ENCODE measurements at places on chromosomes 6 and 20.
A peak's percentile ranks its signal among the peaks of the same experiment; 100 is the strongest.

GRCh38 chr20:22371843-22372242 is 212.5 kb downstream of the FOXA2 start:
- DNase-seq, result no peak

- no peak for DNase-seq
These were observed 483.4 kb upstream of the FLRT3 start for GRCh38 chr20:14820771-14821170.

- DNase-seq, result no peak
These were observed 218.6 kb upstream of the ZFP64 start for GRCh38 chr20:52410182-52410647.

DNA sequence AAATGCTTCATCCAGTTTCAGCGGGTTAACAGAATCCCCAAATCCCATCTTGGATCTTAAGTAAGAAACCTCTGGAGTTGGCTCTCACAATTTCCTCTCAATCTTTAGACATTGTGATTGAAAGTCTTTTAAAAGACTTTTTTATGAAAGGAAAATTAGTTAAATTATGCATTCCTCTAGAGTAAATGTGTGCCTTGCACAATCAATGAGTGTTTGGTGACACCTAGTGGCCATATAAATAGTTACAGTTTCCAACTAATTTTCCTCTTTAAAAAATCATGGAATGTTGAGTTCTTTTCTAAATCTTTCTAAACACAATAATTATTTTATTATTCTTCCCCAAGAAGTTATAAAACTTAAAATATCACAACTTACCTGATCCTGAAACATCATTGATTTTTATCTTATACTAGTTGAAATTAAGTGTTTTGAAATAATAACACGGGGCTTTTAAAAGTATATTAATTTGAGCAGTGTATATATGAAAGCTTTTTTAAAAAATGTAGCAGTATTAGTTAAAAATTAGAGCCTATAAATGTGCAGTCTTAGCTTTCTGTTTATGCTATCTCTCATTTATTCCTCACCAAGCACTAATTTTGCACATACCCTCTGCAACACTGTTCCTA is 66.4 kb downstream of the PKHD1 start:
- no peak for DNase-seq

DNA sequence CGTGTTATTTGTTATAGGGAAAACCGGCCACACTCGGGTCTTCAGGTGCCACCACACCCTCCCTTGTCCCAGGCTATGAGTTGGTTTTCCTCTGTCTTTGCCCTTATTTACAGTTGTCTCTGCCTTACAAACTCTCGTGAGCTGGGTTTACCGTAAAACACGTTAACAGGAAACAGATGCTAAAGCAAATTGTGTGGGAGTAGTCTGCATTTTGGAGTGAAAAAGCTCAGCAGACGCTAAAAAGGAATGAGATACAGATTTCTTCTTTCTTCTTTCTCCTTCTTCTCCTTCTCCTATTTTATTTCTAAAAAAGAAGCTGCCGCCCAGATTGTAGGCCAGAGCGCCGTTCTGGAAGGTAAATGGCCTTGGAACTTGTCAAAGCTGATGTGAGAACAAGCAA is 51.9 kb downstream of the APCDD1L start:
- no peak for DNase-seq

GRCh38 chr6:12012558-12013306 is 620 bp downstream of the HIVEP1 start:
- peak; percentile 57 for DNase-seq

GRCh38 chr6:105359419-105360370 is 43.2 kb downstream of the PREP start:
- no peak for DNase-seq

GRCh38 chr20:53224851-53225250 is 252.7 kb downstream of the TSHZ2 start:
- no peak for DNase-seq

DNA sequence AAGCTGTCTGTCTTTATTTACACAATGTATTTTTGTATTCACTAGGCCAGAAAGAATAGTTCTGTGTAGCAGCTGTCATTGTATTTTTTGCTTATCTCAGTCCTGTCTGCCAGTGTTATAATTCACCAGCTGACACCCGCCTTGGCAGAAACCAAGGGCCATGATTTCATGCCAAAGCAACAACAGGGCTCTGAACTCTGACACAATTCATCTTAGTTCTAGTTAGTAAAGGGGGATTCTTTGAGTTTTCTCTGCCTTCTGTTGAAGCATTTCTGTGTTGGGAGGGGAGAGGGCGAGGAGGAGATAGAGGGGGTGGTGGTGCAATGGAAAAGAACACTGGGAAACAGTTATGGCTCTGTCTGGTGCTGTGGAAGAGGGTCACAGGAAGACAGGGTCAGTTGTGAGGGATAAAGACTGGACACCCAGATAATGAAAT is 684.6 kb upstream of the MARCKS start:
- no peak for DNase-seq

- DNase-seq, result no peak
These were observed 33.8 kb upstream of the ECI2 start for GRCh38 chr6:4169028-4169789.

DNA sequence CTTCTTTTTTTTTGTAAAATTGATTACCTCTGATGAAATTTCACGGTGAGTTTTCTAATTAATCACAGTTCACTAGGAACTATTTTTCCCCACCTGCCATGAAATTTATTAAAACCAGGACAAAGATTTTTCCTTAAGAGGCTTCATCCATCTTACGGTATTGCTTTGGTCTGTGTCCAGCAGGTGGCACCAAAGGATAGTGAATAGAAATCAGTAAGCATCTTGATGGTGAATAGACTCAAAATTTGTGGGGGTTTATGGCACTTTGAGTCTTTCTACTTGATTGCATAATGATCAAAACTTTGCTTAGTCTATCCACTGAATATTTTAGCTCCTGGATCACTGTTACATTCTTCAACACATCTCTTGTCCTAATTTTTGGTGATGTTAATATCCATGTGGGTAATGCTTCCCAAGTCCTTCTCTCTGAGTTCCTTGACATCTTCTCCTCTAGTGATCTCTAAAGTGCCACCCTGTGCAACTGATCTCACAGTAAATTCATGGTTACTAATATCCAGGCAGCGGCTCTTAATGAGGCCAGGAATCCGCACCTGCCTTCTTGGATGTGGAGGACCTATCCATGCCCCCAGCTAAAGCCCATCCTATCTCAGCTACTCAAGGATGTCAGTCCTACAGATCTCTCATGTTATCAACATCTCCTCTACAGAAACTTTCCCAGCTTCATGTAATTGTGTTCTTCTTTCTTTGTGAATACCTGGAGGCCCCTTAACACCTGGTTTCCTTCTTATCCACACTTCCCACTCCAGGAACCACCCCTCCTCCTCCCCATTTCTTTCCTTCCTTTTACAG is 54.5 kb downstream of the STMND1 start:
- DNase-seq, result peak; percentile 42

GRCh38 chr20:34343458-34344211 is 19.4 kb upstream of the ITCH start:
- no peak for DNase-seq

- DNase-seq, result no peak
These were observed 89.2 kb downstream of the ARID1B start for GRCh38 chr6:156866220-156867015.

DNA sequence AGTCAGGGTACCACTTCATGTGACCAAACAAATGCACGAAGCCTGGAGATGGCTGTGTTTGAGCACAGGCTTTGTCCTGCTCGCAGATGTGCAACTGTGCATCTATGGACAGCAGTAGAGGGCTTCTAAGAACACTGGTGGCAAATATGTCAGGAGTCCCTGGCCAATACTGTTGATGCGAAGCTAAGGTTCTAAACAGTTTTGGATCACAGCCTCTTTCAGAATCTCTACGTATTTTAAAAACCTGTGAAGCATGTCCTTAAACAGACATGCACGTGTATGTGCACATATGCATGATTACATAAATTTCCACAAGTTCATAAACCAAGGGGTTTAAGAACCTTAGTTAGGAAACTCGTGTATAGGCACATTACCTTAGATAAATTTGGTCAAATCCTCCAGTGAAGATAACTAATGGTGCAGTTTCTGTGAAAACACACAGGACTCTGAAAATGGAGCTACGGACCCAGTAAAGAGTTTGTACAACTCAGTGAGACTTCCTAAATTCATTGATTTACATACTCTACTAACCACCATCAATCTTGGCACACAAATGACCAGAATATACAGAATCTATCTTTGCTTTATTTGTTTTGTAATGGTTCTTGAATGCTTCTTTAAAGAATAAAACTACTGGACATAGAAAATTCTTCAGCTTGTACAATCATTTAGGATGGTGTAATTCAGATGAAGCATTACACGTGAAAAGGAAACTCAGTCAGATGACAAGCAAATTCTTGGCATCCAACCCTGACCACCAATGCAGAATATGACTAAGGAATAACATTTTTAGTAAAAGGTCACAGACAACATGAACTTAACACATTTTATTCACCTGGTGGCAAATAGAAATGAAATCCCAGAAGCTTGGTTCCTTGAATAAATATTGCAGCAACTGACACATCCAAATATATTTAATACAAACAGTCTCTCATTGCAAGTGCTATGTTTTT is 27.4 kb downstream of the KCNQ5 start:
- no peak for DNase-seq

GRCh38 chr6:21341910-21342309 is 251.6 kb upstream of the SOX4 start:
- no peak for DNase-seq

DNA sequence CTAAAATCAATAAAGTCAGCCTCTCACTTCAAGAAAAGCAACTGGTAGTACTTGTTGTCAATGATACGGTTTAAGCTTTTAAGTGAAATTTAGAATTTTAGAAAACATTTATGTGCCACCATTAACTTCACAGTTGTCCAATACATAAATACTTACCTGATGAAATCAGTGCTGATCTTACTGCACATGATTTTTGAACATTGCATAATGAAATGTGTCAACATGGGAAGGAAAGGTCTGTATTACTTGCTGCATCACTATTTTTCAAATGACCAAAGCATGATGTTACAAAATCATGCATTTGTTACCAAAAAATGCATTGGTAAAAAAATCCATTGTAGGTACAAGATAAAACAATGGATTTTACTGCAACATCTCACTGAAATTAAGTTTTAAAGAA is 284.3 kb downstream of the EPM2A start:
- no peak for DNase-seq

GRCh38 chr20:39873286-39873685 is 815.8 kb downstream of the MAFB start:
- DNase-seq, result no peak

GRCh38 chr6:71033171-71033570 is 76.3 kb upstream of the B3GAT2 start:
- DNase-seq, result no peak

GRCh38 chr6:85129881-85130280 is 320.0 kb upstream of the NT5E start:
- DNase-seq, result no peak

GRCh38 chr20:23582293-23582692 is 14.0 kb upstream of the CST9L start:
- DNase-seq, result no peak

GRCh38 chr6:111031151-111031550 is 49.3 kb downstream of the RPF2 start:
- no peak for DNase-seq

DNA sequence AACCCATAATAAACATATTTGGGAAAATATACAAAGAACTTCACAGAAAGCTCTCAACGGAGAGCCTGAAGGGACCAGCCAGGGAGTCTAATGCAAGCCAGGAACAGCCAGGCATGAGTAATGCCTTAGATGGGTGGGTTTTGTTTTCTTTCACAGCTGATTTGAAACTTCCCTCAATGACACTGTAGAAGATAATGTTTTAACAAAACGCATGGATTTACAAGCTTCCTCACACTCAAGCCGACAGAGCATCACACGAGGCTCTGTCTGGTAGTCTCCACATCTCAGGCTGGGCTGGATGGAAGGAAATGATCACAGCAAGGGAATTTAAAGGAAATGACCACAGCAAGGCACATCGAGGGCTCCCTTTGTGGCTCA is 113.9 kb downstream of the GMPR start:
- DNase-seq, result no peak

DNA sequence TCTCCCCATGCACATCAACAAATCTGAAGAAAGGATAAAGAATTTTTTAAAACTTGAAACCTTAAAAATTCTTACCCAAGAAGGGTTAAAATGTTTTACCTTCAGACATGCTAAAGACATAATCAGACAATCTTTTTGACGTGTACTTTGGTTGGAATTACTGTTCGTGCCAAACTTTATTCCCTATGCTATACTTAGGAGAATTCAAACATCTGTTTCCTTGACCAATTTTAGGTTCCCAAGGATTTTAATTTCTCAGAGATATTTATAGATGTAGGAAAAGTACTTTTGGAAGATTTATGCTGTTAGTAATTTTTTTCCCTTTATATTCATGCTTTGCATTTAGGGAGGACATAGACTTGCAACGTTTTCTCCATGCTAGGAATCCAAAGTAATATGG is 108.4 kb downstream of the AFG1L start:
- DNase-seq, result no peak

- DNase-seq, result no peak
These were observed 76.8 kb downstream of the MAFB start for GRCh38 chr20:40612247-40612646.

DNA sequence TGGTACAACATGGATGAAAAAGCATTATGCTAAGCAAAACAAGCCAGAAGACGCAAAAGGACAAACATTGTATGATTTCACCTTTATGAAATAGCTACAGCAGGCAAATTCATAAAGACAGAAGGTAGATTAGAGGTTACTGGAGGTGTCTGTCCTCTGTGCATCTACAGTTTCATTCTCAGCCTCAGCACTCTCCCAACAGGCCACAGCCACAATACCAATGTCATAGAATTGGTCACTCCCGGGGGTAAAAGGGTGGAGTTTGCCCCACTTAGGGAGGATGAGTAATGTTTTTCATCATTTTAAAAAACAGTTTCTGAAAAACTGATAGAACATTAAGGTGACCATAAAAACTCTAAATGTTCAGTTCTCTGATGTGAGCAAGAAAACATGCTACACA is 17.2 kb upstream of the TMX4 start:
- DNase-seq, result no peak

GRCh38 chr6:5936140-5936539 is 70.6 kb downstream of the NRN1 start:
- DNase-seq, result no peak

DNA sequence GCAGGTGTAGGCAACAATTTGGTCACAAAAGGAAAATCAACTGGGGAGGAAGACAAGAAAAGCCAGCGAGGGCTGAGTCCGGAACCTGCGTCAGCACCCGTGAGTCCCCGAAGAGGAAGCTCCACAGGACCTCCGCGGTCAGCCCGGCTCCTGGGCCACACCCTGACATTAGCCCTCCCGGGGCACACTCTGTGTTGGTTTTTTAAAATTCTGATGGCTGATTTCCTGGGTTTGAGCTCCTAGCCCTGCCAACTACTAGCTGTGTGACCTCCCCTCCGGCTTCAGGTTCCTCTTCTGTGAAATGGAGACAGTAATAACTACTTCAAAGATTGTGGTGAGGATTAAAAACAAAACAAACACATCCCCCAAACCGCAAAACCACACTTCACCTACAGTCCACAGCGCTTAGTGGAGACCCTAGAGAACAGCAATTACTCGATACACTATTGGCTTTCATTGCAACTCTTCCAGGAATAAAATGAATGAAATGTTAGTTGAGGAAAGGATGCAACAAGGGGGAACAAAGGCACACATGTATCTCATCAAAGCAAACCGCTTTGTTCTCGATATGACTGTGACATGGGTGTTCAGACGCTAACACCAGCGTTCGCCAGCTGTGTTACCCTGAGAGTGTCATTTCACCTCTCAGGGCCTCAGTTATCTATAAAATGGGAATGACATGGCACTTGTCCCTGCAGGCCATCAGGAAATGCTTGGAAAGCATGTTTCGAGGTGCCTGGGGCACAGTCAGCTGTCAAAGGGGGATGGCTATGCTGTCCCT is 985 bp downstream of the ZBP1 start:
- no peak for DNase-seq
